Adrenal gland (tissue), 19 donors: ENCODE measurements at places on chromosomes 2 and 18. TPM values are rescaled to one million over a fixed set of nuclear protein-coding genes. Genes with fewer than 3 reads are reported as not detected.

DNA sequence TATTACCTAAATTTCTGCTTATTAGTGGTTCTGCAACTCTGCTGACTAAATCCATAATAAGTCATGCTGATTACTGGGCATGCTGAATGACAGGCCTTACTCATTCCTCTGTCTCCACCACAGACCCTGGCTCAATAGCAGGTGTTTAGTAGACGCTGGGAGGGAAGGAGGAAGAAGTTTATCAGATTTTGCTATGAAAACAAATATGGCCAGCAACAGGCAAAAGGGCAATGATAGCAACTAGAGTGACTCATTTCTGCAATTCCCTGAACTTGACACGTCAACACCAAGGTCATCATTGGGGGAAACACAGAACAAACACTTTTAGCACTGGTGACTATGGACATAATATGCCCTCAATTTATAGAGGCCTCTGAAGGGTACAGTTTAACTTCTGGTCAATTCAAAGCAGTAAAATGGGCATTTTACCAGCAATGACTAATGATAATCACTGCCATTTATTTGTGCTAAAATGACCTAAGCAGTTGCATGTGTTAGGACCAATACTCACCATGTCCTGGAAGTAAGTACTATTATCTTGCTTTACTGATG, 35.2 kb downstream of the TMEM163 start:
- peak; percentile 34 for DNase-seq

- DNase-seq: no peak
These were observed 269.3 kb downstream of the GLI2 start for GRCh38 chr2:121004950-121005349.

GRCh38 chr18:22921772-22922171, 11.4 kb upstream of the RBBP8 start:
- DNase-seq: no peak

The CCDC148 gene
- total RNA-seq: 0.25 TPM

The WDR7 gene
- 24.5 TPM for total RNA-seq

The ALLC gene
- 0.72 TPM for total RNA-seq

The DOK6 gene
- total RNA-seq: 0.74 TPM

The ALPI gene
- total RNA-seq: not detected

The IL1F10 gene
- not detected for total RNA-seq

The ABCG5 gene
- total RNA-seq: not detected
